M059J (cell line): ENCODE measurements at places on chromosomes 16 and 17. TPM values are rescaled to one million over a fixed set of nuclear protein-coding genes. Genes with fewer than 3 reads are reported as not detected.

FOXN1 gene
- not detected in 2 replicates for total RNA-seq

TMC8 gene
- not detected in 2 replicates for total RNA-seq

- peak; percentile 52 for DNase-seq
These were observed 3.3 kb downstream of the POLR3E start for GRCh38 chr16:22300427-22301071.

DNA sequence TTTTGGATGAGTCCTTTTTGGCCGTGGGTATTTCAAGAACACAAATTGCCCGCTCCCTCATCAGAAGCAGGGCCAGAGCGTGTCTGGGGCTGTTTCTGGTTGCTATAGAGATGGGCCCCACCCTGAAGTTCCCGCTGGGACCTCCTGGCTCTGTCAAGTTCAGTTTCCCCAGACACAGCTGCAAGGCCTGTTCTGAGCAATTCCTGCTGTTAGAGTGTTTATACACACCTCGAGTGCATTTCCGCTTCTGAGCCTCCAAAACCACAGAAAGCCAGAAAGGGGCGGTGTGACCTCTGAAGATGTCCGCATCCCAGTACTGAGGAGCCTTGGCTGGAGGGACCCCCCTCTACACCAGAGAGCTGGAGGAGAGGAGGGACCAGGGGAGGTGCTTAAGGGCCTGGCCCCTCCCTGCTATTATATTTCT, 9.3 kb upstream of the WBP2 start:
- DNase-seq: peak; percentile 26

DNA sequence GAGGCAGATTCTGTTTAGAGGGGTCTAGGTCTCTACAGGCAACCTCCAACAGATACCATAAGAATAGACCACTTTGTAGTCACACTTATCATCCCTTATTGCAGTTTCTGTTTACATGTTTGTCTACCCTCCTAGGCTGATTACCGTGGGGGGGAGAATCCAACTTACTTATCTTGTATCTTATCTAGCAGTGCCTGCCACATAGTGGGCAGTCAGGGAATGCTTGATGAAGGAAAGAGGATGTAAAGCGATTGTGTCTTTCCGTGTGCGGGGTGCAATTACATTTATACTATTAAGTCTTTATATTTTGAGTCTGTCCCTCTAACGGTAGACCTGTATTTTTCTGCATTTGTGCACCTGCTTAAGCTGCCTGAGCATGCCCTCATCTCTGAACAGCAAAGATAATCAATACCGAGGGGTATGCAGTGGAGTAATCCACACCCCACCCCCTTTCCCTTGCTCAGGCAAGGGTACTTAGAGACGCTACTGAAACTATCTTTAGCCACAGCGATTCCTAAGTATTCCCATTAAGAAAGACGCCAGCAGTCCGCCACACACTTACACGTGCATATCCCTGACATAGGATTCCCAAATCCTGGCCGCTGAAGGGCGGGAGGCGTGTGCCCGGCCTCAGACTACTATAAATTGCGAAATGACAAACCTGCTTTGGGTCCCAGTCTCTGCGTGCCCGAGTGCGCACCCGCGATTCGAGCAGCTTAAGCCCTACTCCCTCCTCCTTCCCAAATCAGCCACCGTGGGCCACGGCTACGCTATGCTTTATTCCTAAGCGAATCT, 635 bp upstream of the AATF start:
- DNase-seq: peak; percentile 46

- DNase-seq: peak; percentile 12
These were observed 132.7 kb downstream of the CCDC182 start for GRCh38 chr17:57612202-57613071.

ZSCAN10 gene
- not detected in 2 replicates for total RNA-seq

KCNH4 gene
- not detected in 2 replicates for total RNA-seq

DNA sequence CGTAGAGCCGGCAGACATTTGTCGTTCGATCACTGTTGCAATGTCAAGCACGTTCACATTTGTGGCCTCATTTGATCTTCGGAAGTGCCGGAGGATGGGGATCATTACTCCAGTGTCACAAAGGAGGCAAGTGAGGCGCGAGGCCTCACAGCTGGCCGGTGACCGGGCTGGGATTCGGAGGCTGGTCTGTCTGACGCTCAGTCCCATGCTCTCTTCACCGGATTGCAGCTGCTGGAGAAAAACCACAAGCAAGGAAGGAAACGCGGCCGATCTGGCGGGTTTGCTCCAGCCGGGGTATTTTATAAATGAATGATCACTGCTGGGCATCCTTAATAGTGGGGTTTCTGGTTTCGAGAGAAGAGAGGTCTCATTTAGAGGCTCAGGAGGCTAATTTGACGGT, 127.8 kb downstream of the OR1D5 start:
- DNase-seq: no peak

KRTAP2-3 gene
- total RNA-seq: 0.34 and 3.2 TPM in 2 replicates

DNA sequence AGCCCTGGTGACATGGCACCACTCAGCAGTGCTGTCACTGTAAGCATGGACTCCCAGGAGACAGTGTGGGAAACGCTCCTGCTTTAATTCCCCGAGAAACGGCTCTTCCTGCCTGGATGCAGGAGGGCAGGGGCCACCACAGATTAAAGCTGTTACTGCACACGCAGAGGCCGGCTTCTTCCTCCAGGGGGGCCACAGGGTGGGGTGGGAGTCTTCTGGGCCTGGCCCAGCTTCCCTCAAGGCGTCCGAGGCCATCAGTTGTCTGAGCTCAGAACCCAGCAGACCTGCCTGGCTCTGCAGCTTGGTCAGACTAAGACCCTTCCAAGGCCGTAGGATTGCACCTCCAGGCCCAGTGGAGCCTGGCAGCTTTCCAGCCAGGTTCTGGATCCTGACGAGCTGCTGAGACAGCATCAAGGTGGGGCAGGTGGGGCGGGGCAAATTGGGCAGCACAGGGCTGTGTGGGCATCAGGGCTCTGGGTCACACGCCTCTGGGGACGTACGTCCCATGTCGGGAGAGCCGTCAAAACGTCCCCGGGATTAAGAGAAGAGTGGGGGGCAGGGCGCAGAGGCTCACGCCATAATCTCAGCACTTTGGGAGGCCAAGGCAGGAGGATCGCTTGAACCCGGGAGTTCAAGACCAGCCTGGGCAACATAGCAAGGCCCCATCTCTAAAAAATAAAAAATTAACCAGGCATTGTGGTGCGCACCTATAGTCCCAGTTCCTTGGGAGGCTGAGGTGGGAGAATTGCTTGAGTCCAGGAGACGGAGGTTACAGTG, 5.0 kb upstream of the CAPN15 start:
- DNase-seq: no peak

- no peak for DNase-seq
These were observed 73.1 kb upstream of the KIFC3 start for GRCh38 chr16:57875347-57875746.

PHKG2 gene
- total RNA-seq: 39.6 and 57.4 TPM in 2 replicates

GRCh38 chr17:50865060-50865867, 890 bp downstream of the TOB1 start:
- peak; percentile 64 for DNase-seq

DNA sequence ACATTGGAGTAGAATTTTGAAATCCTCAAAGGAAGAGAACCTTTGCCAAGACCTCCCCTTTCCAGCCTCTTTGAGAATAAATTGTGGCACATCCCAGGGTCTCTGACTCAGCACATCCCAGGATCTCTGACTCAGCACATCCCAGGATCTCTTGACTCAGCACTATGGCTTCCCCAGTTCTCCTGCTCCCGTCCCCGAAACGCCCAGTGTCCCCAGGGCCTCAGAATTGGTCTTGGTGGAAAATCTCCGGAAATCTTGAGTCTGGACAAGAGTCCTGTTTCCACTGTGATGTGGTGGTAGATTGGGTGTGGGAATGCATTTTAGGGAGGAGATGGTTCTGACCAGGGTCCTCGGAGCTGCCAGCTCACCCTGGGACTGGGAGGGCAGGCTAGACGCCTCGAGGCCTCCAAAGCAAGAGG, 19.2 kb downstream of the PLXDC1 start:
- DNase-seq: peak; percentile 88

- peak; percentile 86 for DNase-seq
These were observed 393 bp upstream of the PSMB10 start for GRCh38 chr16:67936880-67937605.

DNA sequence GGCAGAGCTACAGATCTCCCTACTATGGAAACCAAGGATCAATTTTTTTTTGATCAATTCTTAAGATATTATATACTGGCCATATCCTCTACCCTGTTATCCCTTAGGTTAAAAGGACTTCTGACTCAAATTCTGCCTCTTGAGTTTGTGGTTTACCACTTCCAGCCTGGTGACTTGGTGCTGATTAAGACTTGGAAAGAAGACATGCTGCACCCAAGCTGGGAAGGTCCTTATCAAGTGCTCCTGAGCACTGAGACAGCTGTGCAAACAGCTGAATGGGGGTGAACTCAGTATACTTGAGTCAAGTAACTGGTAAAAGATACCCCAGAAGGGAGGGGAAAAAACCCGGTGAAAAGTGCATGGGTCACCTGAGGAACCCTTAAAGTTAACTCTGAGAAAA, 20.5 kb upstream of the SPACA3 start:
- DNase-seq: no peak

DNA sequence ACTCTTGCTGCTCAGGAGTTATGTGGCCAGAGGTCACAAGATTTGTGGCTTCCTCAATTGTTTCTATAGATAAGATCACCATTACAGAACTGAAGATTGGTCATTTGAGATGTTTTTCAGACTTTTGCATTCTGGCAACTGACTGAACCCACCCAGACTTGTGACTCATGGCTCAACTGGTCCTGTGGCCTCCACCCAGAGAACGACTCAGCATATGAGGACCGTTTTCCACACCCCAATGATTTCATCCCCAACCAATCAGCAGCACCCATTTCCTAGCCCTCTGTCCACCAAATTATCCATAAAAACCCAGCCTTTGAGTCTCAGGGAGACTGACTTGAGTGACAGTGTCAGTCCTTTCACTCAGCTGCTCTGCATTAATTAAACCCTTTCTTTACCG, 143.2 kb upstream of the ASIC2 start:
- peak; percentile 26 for DNase-seq

GRCh38 chr16:2936436-2937011, 24.8 kb downstream of the FLYWCH1 start:
- DNase-seq: no peak
